ENCODE measurements at places on chromosomes 4 and X.

GRCh38 chr4:53640576-53641453 lies 49.5 kb upstream of the LNX1 start:
- no peak for DNase-seq

DNA sequence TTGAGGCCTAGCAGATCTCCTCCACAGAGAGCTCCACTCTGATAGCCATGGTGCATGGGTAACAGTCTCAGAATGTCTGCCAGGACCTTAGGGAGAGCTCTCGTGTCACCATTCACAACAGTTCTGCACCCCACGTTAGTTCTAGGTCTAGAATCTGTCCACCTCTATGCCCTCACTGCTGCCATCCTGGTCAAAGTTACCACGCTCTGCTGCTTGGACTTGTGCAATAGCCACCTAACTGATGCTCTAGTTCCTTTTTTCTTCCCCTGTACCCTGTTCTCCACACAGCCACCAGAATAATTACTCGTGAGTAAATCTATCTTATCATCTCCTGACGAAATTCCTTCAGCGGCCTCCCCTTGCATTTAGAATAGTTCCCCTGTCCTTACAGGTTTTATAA lies 268.8 kb upstream of the GATB start:
- DNase-seq, result no peak

- DNase-seq, result no peak
Observed at GRCh38 chr4:106583108-106583507, 214.5 kb upstream of the GIMD1 start.

- no peak for DNase-seq
Observed at GRCh38 chr4:121227341-121227792, 63.2 kb upstream of the TNIP3 start.

GRCh38 chrX:137565921-137566745 lies at the start of gene ZIC3:
TSS of gene ZIC3 (plus strand) at chrX:137566127. CDS start at chrX:137566692, 565 bp downstream.
- no peak for DNase-seq

DNA sequence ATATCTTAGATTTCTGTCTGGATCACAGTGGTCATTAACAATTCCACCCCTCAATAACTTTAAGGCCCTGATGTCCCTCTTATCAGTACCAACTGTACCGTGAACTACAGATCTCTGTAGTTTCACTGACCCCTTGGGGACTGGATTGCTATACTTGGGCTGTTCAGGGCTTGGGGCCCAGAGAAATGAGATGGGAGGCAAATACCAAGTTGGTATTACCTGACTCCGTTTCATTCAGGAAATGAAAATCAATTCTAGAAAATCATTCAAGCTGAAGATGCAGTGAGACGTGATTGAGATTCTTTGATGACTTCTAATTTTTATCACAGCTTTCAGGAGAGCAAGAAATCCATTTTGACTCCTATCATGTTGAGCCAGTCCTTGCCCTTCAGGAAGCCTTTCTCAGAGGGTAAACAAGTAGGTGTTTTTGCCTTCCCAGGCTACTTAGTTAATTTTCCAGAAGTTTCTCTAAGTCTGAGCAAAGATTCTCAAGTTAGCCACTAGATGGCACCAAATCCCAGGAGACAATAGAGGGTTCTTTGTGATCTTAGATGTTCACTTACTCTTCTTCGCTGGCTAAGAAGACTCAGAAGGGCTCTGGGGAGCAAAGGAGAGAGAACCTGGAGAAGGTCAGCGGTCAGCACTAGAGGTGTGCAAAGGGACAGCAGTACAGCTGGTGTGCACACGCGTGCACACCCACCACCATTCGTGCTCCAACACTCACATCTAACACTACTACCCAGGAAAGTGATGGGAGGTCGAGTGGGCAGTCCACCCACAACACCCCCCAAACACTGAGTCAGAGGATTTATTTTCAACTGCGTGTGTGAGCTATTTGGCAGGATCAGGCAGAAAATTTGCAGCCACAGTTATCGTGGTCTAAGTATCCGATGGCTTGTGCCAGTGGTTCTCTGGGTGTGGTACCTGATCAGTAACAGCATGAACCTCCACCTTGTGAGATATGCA lies 7.4 kb downstream of the HNRNPH2 start:
- DNase-seq, result peak; percentile 55

- DNase-seq, result no peak
Observed at GRCh38 chr4:61162116-61162515, 38.0 kb upstream of the ADGRL3 start.

- DNase-seq, result no peak
Observed at GRCh38 chr4:14864365-14865030, 137.8 kb upstream of the CPEB2 start.

DNA sequence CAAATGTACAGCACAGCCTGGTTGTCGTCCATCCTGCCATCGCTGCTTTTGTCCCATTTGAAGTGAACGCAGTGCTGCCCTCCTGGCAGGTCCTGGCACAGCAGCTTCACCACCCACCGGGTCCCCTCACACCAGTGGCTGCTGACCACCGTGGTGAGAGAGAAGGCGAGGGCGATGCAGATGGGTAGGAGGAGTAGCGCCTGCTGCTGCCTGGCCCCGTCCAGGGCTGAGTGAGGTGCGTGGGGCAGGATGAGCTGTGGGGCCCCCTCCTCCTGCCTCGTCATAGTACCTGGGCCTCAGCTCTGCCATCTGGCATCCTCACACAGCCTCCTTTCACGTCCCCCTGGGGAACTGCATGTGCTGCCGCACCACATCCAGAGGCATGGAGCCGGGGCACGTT lies 1.8 kb downstream of the DCAF8L2 start:
- no peak for DNase-seq

DNA sequence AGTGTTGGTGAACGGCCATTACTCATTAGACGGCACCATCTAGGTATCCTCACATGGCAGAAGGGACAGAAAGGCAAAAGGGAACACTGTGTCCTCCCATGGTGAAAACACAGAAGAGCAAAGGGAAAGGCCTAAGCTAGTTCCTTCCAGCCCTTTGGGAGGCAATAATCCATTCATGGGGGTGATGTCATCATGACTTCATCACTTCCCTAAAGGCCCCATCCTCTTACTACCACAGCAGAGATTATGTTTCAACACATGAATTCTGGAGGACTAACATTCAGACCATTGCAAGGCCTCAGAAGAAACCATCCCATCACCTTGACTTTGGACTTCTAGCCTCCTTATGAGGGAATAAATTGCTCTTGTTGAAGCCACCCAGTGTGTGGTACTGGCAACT lies 238.2 kb downstream of the MGST2 start:
- no peak for DNase-seq

DNA sequence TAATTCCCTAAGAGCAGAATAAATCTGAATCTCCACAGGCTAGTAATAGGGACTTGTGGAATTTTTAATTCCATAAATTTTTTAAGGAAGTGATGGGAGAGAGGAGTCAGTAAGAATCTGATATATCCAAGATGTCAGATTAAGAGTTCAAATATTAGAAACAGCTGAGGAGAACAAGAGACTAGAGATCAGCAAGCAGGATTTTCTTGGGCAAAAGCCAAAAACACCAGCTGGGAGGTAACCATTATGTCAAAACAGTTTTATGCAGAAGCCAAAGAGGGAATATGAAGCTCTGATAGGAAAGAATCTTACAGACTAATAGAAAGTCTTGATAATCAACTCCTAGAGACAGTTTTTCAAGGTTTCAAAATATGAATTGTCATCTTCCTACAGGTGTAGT lies 72.2 kb upstream of the RBPJ start:
- DNase-seq, result no peak

DNA sequence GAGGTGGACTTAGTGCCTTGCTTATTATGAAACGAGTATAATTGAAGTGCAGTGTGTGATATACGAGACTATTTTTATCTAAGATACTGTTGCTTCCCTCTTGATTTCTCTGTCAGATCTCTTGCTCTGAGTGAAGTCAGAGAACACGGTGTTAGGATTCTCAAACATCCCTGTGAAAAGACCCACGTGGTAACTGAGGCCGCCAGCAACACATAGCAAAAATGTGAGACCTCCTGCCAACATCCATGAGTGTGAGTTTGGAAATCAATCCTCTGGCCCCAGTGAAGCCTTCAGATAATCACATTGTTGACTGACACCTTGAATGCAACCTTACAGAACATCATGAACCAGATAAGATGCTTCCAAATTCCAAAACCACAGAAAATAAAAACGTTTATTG lies 954.4 kb downstream of the FAT4 start:
- DNase-seq, result no peak

- DNase-seq, result no peak
Observed at GRCh38 chr4:164215113-164215741, 538.7 kb upstream of the SMIM31 start.

DNA sequence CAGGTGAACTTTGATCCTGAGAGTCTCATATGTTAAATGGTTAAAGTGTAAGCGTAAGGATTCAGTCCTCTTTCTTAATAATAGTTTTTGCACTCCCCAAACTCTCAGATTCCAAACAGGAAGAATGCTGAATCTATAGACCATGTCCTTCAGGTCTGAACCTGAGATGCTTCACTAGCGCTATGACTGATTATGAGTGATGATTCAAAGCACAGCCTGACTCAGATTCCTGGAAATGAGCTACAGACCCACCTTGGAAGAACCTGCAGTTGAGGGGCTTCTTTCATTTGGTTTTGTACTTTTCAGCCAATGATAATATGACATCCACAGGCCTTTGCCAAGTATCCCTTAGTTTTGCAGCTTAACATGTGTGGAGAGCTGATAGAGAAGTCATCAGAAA lies 1.4 kb downstream of the EDNRA start:
- no peak for DNase-seq

GRCh38 chrX:1223242-1223600 lies 10.8 kb upstream of the CRLF2 start:
- no peak for DNase-seq

DNA sequence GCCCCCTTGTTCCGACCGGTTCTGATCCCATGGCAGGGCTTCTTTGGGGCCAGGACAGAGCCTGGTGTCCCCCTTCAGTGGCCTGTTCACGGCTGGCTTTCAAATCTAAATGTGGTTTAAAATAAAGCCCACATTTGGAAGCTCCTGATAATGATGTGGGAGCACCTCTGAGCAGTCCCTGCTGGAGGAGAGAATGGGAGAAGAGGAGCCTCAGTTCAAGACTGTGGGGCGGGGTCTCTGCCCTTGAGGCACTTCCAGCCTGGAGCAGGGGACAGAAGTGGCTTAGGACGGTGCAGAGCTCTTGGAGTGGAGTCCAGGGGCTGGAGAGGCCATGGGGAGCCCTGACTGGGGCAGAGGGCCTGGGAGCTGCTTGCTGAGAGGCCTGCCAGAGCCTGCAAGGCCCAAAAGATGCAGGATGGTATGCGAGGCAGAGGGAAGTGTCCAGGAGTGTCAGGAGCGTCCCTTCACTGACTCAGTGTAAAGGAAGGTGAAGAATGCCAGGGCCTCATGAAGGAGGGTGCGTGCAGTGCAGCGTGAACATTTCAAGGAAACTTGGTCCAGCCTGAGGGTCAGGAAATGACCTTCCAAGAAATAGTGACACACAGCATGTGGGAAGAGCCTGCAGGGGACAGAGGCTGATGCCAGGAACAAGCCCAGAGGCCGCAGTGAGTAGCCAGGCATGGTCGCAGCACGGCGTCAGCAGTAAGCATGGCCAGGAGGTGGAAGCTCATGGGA lies 21.1 kb upstream of the TADA2B start:
- no peak for DNase-seq

GRCh38 chrX:107978707-107979307 lies 3.4 kb downstream of the TEX13B start:
- no peak for DNase-seq

DNA sequence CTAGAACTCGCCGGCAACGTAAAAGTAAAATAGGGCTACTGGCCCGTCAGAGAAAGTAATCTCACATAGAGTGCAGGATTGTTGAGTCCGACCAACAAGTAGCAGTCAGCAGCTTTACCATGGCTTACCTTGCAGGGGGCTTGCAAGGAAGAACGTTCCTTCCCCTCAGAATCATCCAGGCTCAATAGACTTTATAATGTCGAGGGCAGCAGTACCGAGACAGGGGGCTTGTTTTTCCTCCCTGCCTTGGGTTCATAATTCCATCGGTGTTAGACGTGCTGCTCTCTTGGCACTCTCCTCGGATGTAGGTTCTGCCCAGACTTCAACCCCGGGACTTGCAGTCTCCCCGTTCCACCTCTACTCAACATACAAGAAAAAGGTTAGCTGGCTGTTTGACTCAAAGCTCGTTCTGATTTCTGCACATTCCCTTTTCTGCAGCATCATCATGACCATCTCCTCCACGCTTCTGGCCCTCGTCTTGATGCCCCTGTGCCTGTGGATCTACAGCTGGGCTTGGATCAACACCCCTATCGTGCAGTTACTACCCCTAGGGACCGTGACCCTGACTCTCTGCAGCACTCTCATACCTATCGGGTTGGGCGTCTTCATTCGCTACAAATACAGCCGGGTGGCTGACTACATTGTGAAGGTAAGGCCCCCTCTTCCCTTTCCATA lies 1.5 kb downstream of the SLC10A4 start:
- peak; percentile 32 for DNase-seq

GRCh38 chrX:18652636-18653035 lies 19.3 kb downstream of the RS1 start:
- no peak for DNase-seq

- DNase-seq, result no peak
Observed at GRCh38 chrX:123361371-123361770, 177.3 kb downstream of the GRIA3 start.

DNA sequence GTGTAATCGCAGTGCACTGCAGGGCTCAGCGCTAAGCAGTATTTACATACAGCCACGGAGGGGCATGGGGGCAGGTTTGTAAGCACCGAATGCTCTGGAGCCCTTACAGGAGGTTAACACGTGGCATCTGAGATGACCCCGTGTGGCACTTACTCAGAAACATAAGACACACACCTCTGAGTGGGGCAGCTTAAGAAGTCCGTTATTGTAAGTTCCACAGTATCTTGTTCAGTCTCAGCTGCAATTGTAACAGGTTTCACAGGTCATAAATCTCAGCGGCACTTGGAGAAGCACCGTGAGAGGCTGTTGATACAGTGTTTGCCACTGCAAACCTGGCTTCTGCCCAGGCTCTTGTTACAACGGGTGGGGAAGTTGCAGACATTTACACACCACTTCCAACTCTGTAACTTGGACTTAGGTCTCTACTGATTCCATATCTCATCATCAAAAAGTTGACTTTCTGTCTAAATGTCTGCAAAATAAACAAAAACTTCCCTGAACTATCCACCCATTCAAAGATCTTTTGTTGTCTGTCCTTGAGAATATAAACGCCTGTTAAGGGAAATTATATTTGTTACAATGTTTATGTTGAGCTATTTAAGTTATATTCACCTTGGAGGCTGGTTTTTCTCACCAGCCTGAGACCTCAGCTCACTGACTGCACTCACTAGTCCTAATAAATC lies 10.3 kb downstream of the CPLX1 start:
- no peak for DNase-seq

DNA sequence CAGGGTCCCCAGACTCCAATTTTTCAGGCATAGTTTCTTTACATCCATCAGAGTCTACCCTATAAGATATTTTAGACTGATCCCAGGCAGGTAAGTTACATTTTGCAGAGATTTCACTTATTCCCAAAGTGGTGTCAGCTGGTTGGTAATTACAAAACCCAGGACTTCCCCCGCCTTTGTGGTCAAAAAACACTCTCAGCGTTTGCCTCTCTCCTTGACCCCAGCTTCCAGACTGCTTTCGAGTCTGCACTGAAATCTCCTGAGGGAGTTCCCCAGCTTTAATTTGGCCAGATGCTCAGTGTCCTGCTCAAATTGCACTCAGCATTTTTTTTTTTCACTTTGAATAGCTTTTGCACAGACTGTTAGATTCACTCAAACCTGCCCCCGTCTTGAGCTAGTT lies 11.2 kb upstream of the AMOT start:
- DNase-seq, result no peak

GRCh38 chr4:139844459-139845036 lies 178.9 kb downstream of the MGST2 start:
- DNase-seq, result no peak
